ENCODE measurements at places on chromosomes 16 and 17.
A peak's percentile ranks its signal among the peaks of the same experiment; 100 is the strongest.

DNA sequence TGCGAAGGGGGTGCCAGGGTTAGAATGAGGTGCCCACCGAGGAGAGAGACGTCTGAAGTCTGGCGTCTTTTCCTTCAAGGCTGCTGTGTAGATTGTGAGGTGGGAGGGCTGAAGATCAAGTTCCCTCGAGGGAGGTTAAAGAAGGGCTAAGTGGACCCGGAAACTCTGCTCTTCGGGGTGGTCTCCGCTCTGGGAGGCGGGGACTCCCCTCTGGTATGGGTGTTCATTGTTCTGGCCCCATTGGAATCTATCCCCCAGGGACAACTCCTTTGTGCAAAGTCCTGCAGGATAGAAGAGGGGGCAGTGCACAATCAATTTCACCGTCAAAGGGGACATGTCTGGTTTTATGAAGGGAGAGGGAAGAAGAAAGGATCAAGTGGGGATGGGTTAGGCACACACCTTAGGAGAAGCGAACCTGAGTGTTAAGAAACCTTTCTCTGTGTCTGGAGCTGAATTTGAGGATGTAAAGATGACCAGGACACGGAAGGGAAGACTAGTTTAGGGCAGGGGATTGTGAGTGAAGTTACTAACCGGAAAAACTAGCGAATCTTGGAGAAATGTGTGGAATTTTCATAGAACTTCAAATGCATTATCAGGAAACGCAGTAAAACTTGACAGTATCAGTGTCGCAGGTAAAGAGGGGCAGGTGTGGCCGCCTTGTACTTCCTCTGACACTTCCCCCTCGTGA, 809 bp upstream of the RAB34 start:
- DNase-seq, result no peak

GRCh38 chr16:51137097-51137496, 14.0 kb downstream of the SALL1 start:
- DNase-seq, result no peak

- peak; percentile 91 for DNase-seq
Observed at GRCh38 chr17:82647593-82648164, 565 bp downstream of the WDR45B start.

GRCh38 chr17:29179232-29180033, 765 bp downstream of the MYO18A start:
- peak; percentile 93 for DNase-seq

Data from H7 (cell line).